ENCODE measurements at places on chromosomes 3 and 15.

DNA sequence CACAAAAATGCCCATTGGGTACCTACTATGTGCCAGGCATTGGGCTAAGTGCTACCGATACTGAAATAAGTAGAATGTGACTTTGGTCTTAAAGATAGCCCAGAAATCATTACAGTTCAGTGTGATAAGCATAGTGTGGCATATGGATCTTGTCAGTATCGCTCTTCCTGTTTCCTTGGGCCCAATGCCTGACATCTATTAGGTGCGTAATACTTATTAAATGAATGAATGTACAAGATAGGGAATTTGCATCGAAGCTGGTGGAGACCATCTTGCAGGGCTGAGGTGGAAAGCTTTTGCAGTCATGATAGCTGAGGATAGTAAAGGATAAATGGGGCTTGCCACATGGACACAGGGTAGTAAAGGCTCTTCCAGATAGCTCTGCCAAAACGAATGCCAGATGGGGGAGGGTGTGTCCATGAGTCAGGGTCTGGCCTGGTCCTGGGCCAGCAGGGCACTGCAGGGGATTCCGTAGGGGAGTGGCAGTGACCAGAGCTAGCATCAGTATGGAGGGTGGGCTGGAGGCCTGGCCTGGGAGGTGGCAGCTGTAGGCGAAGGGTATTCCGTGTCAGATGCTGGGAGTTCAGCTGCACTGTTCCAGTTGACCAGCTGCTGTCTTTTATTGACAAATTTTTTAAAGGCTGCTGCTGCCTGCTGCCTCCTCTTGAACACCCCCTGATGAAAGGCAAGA lies 23.5 kb downstream of the TSEN2 start:
- peak; percentile 69 for DNase-seq

- DNase-seq: no peak
Measured at GRCh38 chr3:136193278-136194054, 2.7 kb downstream of the MSL2 start.

DNA sequence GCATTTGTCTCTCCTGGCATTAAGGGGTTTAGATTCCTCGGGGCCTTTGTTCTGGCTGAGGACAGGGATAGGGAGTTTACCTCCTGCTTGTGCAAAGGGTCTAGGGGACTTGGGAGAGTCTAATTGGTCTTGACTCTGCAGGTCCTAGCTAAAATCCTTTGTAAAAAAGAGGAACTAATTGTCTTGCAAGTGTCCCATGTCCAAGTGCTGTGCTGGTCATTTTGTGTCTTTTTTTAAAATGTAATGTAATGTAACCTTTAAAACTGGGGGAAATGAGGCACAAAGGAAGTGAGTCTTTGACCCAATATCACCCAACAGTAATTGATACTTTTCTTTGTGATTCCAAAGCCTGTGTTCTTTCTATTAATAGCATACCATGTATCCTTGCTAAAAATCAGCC lies 14.9 kb upstream of the C3orf80 start:
- DNase-seq: no peak

DNA sequence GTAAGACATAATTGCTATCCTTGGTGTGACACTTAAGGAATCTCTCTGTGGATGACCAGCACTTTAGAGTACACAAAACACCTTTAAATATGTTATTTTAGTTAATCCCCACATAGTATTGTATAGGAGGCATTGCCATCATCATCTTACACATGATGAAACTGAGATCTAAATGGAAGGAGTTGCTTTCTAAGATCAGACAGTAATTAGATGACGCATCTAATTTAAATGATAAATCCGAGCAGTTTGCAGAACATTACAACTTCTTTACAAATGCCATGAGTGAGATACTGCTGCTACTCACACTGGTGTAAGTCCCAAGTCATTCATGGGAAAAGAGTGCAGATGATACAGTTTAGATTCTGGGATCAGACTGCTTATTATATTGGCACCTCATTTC lies 431.9 kb downstream of the MFSD1 start:
- DNase-seq: no peak

GRCh38 chr3:59450946-59451763 lies 401.3 kb upstream of the CFAP20DC start:
- DNase-seq: no peak

DNA sequence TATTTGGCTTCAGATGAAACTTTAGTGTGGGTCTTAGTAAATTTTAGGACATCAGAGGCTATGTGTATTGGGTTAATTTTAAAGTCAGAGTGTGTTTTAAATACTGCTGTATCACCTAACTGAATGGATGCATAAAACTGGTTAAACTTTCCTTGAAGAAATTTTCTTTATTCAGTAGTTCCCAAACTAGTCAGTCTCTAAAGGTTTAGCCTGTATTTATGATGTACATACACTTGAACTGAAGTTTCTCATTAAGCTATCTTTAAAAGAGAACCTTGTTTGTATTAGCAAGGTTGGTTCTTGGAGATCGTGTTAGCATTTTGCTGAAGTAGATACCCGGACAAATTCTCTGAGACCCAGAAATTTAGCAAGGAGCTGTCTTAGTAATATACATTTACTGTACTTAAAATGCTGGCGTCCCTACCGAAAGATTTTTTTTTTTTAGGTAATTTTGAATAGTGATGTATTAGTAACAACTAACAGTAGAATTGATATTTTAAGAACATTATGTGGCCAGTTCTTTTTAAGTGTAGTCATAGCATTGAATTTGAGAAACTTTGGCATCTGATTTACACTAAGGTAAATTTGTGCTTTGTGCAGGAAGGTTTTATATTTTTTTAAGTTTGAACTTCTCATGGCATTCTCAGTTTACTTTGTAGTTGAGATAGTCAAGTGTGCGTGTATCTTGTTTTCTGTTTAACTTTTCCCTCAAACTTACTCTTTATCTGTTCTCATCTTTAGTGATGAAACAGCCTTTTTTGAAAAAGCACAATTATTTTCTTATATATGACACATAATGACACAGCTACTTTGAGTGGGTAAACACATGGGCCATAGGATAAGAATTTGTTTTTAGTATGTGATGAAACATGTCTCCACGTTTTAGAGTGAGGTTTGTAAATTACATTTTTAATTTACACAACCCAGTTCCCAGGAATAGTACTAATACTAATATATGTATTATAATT lies 2.9 kb downstream of the DIPK2A start:
- no peak for DNase-seq

- DNase-seq: no peak
Measured at GRCh38 chr3:103706671-103707070, 1271.9 kb downstream of the ZPLD1 start.

GRCh38 chr15:66951531-66952320 lies 113.7 kb upstream of the SMAD3 start:
- DNase-seq: no peak

DNA sequence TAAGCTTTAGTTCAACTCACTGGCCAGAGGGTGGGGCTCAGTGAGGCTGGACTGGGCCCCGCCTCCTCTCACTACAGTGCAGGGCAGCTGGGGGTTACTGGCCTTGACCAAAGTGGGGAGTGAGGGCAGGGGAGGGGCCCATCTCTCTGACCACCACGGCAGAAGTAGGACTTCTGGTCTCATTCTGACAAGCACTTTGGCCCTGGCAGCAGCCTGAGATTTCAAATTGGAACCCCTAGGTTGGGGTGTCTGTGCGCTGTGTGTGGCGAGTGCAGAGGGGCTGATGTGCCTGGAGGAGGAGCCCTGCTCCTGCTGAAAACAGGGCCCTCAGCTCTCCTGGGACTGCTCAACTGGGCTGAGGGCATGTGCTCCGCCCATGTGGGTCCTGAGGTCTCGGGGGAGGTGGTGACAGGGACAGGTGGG lies 60.3 kb upstream of the RPL32 start:
- DNase-seq: no peak
